ENCODE measurements at places on chromosomes 4 and X.

DNA sequence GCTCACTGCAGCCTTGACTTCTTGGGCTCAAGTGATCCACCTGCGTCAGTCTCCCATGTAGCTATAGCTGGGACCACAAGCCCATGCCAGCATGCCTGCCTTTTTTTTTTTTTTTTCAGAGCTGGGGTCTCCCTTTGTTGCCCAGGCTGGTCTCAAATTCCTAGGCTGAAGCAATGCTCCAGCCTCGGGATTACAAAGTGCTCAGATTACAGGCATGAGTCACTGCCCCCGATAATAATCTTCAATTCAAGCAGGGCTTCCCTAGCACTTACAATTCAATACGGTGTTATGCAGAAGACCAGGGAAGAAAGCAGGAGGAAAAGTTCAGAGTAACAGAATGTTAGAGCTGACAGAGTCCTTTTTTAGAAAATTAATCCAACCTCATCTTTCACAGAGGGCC is 26.1 kb downstream of the OTOP1 start:
- DNase-seq = no peak

GRCh38 chr4:16791460-16791859 is 107.0 kb downstream of the LDB2 start:
- no peak for DNase-seq

DNA sequence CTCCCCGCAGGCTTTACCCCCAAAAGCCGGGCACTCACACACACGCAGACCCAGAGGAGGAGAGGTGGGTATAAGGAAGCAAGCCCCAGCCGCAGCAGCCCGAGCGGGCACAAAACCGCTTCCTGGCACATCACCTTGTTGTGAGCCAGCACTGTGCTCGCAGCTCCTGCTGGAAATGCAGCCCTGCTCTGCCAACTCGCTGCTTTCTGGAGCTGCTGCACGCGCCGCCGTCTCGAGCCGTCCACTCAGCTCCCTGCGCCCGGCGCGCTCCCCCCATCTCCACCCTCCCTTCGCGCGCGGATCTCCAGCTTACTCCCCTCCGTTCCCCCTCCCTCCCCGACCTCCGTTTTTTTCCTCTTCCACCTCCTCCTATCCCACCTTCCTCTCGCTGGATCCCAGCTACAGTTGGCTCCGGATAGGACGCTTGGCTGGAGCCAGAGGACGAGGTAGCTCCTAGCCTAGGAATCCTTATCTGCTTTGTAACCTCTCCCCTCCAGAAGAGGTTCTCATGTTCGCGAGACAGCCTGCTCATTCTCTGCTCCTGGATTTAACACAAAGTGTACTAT is at the start of gene SPOCK3:
TSS of gene SPOCK3 (minus strand) at position 179 of the 566 bp plus-strand sequence.
- DNase-seq = no peak

- no peak for DNase-seq
Measured at GRCh38 chr4:90099812-90100211, 27.4 kb upstream of the CCSER1 start.

DNA sequence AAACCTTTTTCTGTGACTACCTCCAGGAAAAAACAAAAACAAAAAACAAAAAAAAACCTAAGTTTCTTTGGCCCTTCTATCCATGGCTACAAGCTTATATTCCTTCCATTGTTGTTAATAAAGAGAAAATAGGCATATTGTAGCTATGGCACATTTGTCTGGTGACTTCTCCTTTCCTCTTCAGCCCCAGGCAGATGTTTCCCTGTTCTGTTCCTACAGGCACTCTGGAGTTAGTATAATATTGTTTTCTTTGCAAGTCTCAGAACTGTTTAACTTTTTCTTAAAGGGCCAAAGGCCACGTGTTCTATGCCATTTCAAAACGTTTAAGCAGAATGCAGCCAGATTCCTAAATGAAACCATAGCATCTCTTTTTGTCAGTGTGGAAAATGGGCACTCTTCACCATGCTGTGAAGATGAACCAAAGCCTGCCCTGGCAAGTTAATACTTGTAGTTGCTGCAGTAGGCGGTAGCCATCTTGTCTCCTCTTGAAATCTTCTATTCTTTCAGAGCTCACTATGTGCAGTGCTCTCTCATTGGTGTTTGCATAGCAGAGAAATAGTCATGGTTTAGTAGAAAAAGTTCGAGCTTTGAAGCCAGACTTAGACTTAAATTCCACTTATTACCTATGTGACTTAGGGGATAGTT is 44.8 kb upstream of the MTMR1 start:
- DNase-seq = no peak

- no peak for DNase-seq
Measured at GRCh38 chr4:31362756-31363155, 642.6 kb downstream of the PCDH7 start.

DNA sequence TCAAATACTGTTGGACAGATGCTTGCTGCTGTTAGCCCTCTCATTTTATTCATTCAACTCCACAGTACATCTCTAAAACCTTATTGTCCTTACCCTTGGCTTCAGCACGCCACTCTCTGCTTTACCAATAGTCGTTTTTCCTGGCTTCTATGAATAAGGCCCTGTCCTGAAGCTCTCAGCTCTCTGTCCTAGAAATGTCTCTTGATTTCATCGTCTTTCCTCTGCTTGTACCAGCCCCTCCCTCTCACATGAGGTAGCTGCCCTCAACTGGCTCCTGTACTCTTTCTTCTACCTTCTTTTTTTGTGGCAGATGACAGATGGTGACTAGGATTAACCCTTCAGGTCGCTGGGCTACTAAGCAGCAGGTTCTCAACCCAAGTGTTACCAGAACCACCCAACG is 11.4 kb downstream of the ADGRA3 start:
- no peak for DNase-seq

- no peak for DNase-seq
Measured at GRCh38 chrX:145524931-145525330, 277.6 kb downstream of the SPANXN1 start.

- no peak for DNase-seq
Measured at GRCh38 chr4:78552389-78553042, 946 bp downstream of the ANXA3 start.

DNA sequence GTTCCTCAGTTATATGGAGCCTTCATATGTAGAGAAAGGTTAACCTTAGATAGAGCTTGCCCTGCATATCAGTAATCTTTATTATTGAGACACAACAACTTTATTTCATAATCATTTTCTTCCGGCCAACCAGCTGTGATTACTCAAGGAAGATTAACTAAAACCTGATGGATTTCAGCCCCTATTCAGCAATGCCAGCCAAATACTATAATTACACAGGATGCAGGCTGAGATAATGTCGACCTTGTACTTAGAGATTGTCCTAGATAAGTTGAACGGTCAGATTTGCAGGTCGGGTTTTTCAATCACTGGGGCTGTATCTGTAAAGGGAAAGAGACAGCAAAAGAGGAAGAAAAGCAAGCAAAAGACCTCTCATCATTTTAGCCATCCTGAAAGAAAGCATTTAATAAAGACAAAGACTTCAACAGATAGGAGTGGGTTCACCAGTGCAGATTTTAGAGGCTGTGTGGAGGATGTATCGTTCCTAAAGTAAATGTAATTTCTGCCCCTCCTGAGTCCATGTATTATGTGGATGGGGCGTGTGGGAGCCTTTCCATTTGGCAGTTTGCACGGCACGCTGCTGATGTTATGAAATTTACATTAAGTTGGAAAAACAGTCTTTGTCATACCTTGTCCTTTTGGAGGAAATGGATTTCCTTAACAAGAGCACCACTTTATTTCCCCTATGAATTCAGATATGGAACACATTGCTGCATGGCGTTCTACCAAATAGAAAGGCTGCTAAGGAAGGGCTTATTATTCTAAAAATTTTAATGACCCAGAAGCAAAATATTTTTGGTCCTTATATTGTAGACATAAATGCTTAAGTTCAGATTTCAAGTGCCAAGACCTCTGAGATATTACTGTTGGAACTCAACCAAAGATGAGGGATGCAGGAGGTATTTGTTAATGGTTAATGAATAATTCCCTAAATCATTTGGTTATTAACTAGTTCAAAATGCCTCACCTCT is 496.7 kb downstream of the SPRY1 start:
- no peak for DNase-seq

GRCh38 chr4:186204686-186205085 is 13.3 kb downstream of the CYP4V2 start:
- no peak for DNase-seq

DNA sequence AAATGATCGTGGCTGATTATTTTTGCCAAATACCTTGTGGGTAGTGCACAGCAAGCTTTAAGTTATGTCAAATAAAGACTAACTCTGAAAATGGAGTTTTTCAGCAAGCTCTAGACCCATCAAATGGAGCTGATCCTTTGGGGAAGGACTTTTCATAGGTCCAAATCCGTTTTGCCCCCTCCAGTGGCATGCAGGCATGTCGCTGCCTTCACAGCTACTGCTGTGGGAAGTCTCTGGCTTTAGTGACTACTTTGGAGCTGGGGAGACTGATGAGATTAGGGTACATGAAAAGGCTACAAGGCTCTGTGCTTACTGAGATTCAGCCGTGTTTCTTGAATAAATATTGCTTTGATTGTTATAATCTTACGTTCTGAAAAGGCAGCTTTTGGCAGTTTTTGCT is 106.6 kb upstream of the HS3ST1 start:
- DNase-seq = no peak

DNA sequence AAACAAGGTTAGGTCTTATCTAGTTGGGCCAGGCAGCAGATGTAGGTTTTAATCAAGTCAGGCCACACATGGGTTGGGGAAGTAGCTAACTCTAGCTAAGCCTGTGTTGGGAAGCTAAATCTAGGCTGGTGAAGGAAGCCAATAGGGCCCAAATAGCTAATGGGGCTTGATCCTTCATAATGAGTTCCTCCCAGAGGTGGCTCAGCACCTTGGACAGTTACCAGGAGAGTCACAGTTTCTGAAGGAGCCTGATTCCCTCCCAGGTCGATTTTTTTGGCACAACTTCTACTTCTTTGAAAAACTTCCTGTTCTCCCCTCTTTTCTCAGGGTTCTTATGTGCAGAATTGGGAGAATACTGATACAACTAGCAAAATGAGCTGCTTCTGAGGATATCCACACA is 242.5 kb upstream of the PRPS2 start:
- DNase-seq = no peak

GRCh38 chr4:122229857-122230256 is 77.7 kb downstream of the BLTP1 start:
- DNase-seq = no peak

DNA sequence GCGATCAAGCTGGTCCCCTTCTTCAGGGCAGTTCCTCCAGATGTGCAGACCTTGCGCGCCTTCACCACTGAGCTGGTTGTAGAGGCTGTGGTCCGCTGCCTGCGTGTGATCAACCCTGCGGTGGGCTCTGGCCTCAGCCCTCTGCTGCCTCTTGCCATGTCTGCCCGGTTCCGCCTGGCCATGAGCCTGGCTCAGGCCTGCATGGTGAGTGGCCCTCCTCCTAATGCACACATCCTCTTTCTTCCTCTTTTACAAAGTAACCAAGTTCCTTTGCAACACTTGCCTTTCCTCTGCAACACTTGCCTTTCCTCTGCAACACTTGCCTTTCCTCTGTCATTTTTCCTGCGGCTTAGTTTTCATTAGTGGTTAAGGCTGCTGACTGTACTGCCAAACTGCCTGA is 1.8 kb downstream of the CCDC22 start:
- no peak for DNase-seq

DNA sequence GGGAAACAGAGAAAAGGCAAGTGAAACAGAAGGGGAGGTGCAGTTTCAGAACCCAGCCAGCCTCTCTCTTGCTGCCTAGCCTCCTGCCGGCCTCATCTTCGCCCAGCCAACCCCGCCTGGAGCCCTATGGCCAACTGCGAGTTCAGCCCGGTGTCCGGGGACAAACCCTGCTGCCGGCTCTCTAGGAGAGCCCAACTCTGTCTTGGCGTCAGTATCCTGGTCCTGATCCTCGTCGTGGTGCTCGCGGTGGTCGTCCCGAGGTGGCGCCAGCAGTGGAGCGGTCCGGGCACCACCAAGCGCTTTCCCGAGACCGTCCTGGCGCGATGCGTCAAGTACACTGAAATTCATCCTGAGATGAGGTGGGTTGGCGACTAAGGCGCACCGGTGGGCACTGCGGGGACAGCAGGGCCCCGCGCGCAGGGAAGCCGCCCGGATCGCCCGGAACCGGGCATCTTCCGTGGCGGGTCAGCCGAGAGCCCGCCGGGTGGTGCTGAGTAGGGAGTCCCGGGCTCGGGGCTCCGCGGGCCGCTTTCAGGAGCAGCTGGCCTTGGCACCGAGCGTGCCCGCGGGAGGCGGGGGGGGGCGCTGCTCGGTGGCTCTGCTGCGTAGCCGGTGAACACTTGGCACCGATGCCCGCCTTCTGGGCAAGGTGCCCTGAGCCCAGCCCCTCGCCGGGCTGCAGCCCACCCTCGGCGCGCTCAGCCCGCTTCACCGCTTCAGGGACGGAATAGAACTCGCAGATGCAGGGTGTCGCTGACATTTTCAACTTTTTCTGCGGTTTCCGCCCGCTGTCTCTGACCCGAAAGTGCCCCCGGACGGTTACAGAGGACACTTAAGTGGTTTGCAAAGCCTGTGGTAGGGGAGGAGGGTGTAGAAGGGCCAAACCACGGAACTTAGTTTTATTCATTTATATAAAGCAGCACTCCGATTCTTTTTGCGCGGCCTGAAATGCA is at the start of gene CD38:
TSS of gene CD38 (plus strand) at position 40 of the 953 bp plus-strand sequence. CDS start at position 127, 87 bp downstream.
- no peak for DNase-seq

- DNase-seq = no peak
Measured at GRCh38 chrX:136731798-136732197, 48.9 kb downstream of the ARHGEF6 start.

DNA sequence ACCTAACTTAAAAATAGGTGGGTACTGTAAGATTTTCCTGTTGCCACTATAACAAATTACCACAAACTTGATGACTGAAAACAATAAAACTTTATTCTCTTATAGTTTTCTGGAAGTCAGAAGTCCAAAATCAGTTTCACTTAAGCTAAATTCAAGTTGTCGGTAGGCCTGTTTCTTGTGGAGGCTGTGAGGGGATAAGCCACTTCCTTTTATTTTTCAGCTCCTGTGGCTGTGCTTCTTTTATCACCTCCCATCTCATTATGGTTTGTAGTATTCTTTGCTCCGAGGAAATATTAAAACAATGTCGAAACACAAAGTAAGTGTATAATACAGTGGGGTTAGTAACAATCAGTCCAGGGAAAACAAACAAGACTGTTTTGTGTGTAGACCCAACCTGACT is 610.5 kb upstream of the TECRL start:
- no peak for DNase-seq

DNA sequence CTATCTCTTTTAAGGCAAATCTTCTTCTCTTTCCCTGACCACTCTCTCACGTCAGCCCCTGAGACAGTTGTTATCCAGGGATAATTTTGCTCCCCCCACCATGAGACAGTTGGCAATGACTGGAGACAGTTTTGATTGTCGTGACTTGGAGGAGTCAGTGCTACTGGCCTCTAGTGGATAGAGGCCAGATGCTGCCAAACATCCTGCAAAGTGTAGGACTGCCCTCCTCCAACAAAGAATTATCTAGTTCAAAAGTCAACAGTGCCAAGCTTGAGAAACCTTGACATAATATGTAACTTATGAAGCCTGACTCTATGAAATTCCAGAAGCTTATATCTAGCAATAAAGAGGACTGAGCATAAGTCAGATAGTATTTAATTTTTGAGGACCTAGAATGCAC is 502.1 kb upstream of the IGFBP7 start:
- DNase-seq = no peak

DNA sequence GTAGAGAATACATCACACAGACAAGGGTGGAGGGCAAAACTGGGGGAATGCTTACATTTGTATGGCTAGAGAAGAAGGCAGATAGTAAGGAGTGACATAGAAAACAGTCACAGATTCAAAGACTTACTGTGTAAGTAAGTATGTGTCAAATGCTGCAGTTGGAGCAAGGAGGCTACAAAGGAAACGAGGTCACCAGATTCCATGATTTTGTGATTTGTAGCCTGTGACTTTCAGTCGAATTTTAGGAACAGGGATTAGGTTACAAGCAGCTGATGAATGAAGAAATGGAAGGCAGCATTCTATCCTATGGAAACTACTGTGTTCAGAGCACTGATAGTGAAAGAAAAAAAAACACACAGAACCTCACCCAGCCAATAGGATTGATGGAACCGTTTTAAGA is 407.9 kb downstream of the IL15 start:
- no peak for DNase-seq

Measured in stimulated activated CD8-positive, alpha-beta memory T cell treated with anti-CD3 and anti-CD28 coated beads, Interleukin-4, amount 100 ng/mL, for 4 hours (primary cell).